ENCODE measurements at places on chromosomes 6 and 20.

DNA sequence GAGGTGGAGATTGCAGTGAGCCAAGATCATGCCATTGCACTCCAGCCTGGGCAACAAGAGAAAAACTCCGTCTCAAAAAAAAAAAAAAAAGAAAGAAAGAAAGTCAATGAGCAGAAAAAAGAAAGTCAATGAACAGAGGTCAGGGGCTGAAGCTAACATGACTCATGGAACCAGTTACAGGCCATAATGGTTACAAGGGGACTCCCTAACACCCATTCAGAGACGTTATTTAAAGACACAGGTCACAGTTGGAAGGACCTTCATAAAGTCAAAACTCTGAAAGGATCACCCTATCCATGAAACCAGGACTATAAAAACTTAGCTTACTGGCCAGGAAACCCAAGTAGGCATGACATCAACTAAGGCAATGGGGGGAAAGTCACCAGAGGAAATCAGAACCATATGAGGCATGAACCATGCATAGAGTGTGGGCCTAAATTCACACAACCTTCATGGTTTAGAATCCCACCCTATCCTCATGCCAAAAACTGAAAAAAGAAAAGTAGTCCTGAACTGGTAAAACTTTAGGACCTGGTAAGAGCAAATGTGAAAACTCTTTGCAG is 18.2 kb downstream of the FBXL4 start:
- no peak for DNase-seq

DNA sequence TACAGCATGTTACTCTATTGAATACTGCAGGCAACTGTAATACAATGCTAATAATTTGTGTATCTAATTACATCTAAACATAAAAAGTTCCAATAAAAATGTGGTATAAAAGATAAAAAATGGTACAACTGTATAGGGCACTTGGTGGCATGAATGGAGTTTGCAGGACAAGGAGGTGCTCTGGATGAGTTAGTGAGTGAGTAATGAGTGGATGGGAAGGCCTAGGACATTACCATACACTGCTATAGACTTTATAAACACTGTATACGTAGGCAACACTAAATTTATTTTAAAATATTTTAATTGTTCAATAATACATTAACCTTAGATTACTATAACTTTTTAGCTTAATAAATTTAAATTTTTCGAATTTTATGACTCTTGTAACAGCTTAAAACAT is 579.6 kb upstream of the MAN1A1 start:
- DNase-seq: no peak

DNA sequence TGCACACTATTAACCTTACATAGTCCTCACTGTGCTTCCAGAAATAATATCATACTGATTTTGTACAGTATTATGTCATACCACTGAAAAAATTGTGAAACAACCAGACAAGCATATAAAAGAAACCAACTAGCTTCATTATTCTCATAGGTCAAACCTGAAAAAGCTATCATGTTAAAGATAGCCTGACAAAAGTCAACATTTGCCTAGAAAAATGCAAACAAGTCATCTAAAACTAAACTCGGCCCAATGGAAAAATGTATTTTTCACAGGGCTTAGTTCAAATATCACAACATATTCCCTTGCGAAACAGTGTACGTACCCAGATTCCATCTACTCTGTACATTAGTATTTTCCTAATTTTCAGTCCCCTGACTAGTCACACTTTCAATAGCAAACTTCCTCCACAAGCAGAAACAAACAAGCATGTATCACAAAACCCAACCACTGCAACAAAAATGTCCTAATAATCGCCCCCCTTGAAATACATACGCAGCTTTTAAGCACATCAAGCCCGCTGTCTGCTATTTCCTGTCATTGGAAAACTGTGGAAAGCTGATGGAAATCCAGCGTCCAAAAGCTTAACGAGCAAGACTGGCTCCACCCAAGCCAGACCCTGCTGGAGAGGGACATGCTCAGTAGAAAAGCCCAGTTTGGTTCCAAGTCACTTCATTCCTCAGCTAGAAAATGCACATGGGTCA is 93.1 kb downstream of the EPB41L2 start:
- DNase-seq: no peak

GRCh38 chr6:14827354-14827753 is 418.5 kb upstream of the JARID2 start:
- DNase-seq: no peak

GRCh38 chr6:80771941-80772340 is 665.5 kb downstream of the BCKDHB start:
- no peak for DNase-seq

DNA sequence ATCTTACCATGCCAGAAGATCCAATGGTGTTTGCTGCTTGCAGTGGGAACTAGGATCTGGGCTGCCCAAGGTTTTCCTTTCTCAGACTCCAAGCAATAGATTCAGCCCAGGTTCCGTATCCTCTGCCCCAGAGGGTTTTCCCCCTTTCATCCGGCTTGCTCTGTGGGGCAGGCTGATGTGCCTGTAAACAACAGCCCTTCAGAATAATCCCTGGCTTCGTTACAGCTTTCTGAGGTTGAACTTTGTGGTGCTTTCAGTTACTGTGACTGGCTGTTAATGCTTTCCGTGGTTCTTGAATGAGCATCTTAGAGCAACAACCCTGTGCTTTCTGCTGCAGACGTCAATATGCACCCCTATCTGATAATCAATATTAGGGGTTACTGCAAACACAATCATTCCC is 400.4 kb downstream of the BTBD3 start:
- DNase-seq: no peak

DNA sequence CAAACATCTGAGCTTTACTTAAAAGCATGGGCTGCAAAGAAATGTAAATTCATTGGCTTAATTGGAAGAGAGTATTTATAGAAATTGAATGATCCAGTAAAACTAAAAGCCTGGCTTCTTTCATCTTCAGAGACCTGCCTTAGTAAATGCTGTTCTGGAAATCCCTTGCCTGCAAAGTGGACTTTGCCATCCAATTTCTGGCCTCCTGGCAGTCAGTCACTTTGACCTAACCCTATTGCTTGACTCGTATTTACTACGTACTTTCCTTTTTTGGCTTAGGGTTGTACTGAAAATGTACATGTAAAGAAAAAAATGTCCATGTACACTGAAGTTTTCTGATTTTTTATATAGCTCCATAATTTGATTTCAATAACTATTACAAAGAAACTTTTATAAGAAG is 47.1 kb downstream of the E2F3 start:
- no peak for DNase-seq

- no peak for DNase-seq
Observed at GRCh38 chr6:142909686-142910085, 35.3 kb downstream of the HIVEP2 start.

DNA sequence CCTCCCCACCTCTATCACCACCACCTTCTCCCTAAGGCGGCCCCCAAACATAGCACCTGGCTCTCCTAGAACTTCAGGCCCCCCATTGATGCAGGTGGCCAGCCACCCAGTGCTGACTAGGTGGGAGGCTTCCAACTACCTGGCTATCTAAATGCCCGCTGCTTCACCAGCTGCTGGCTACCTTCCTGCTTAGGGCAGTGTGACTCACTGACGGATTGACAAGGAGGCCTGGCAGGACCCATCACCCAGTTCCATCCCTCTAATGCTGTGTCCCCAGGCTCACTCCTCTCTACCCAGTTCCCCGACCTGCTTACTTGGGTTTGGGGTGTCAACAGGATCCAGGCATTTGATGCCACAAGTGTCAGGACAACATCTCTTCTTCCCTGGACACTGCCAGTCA is 1.1 kb downstream of the SLPI start:
- DNase-seq: no peak

- no peak for DNase-seq
Observed at GRCh38 chr6:11212664-11213063, 19.8 kb downstream of the NEDD9 start.

DNA sequence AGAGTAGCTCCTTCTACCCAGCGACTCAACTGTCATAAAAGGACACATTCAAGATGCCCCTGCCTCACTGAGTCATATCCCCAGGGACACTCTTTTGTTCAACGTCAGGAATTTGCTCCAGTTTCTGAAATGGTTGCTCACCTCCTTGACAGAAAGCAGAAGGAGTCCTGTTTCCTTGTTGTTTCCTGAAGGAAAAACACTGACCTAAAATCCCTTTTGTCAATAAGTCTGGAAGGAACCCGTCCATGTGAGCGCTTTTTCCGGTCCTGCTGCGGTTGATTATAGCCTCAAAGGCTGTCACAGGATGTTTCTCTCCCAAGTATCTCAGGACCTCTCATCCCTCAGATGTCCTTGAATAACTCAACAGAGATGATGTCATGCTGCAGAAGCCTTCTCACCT is 113.6 kb upstream of the PLEKHG1 start:
- DNase-seq: no peak

- no peak for DNase-seq
Observed at GRCh38 chr6:29976588-29977424, 34.5 kb downstream of the HLA-A start.

GRCh38 chr6:4510317-4510716 is 265.9 kb upstream of the CDYL start:
- no peak for DNase-seq

GRCh38 chr6:57135885-57136284 is 36.2 kb upstream of the BAG2 start:
- DNase-seq: no peak

DNA sequence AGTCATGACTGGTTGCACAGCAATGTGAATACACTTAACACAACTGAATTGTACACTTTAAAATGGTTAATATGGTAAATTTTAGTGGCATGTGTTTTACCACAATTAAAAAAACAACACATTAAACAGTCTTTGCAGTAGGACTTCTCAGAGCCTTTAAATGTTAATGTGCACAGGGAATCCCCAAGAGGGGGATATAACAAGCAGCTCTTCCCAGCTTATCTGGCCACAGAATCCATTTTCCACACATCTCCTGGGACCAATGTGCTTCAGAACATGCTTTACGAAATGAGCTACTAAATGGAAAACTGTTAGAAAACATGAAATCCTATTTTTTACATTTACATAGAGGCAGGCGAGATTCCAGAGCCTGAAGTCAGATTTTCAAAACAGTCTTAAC is 44.4 kb downstream of the FYN start:
- no peak for DNase-seq

DNA sequence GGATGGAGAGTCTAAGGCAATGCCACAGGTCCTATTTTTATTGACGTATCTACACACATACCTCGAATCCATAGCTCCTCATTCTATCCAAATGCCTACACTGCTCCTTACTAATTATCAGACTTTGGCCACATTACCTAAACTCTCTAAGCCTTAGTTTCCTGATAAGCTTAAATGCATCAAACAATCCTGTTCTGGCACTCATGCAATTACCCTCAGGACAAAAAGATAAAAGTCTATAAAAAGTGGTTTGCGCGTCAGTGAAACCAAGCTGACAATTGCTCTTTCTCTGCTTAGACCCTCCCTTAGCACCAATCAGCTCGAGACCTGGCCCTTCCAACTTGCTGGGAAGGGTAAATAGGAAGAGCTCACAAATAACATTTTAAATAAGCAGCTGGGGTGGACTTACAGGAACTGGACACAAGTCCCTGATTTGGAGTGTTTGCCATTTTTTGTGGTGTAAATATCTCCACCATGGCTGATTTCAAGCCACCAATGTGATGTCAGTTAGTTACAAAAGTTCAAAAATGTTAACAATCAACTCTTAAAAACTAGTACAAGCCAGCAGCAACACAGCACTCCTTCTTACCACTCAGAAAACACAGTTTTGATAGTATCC is 7.2 kb upstream of the PLEKHG1 start:
- no peak for DNase-seq

GRCh38 chr6:161922631-161923119 is 648.8 kb upstream of the AGPAT4 start:
- DNase-seq: no peak

DNA sequence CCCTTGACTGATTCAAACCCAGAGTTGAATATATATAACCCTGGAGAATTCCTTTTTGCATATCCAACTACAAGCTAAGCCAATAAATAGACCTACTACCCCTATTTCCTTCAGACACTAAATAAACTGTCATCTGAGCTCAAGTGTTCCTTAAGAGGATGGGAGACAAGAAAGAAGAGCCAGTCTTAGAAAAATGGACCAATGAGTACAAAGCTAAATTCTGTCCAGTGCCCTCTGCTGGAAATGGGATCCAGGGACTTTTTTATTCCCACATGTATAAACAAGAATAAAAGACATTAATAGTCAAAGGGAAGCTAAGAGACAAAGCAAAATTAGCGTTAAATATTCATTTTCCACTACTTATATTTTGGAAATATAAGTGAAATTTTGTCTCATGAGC is 4.8 kb downstream of the PPP1R10 start:
- DNase-seq: no peak

- no peak for DNase-seq
Observed at GRCh38 chr6:83827050-83827449, 26.1 kb upstream of the RIPPLY2 start.

DNA sequence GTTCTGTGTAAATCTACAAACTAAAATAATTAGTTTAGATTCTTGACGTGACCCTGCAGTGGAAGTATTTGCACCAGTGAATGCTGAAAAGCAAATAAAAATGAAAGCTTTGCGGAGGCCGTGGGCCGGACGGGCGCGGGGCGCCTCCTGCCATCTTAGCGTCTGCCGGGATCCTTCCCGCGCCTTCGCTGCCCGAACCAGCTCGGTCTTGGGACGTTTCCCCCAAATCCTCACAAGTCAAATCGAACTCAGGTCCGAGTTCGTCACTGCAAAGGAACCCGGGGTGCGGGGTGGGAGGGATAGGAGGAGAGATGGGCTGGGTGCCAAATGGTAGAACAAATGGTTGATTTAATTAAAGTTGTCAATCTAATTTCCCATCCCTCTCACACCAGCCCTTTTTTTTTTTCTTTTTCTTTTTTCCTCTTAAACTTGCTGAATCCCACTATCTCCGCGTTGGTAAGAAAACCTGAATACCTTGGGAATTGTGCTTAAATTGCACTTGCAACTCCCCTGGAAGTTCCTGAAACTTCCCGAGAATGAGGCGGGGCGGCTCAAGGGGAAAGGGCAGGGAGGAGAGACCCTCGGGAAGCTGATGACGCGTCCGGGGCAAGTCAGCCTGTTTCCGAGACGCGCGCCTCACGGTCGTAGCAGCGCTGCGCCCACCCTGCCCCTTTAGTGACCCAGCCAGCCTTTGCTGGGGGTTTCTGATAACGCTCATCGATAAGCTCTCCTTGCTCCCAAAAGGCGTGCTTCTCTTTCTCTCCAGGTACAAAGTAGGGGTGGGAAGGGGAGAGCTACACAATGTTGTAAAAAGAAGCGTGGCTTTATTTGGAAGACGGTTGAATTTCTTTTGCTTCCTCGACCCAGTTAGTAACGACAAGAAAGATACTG is 1.8 kb downstream of the GJA1 start:
- no peak for DNase-seq

DNA sequence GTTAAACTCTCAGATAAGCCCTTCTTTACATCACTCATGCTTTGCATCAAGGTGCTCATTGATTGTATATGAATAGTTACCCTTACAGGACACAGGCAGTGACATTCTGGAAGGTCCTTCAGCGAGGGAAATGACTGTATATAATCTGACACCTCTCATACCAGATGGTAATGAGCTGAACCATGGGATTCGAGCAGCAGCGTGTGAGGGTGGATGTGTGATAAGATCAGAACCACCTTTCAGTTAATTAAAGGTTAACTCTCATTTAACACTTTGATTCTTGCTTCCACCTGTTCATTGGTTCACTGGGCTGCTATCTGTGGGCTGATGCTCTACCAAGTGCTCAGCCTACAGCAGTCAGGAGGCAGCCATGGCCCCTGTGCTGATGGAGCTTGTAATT is 24.2 kb downstream of the NEDD9 start:
- DNase-seq: no peak

GRCh38 chr6:143745166-143746133 is 67.7 kb downstream of the PHACTR2 start:
- DNase-seq: no peak

GRCh38 chr6:144468709-144469108 is 183.6 kb downstream of the UTRN start:
- no peak for DNase-seq

All from activated naive CD8-positive, alpha-beta T cell treated with anti-CD3 and anti-CD28 coated beads, Interleukin-2, amount 50 U/mL, for 16 hours (primary cell).